ENCODE measurements at places on chromosomes 4 and X.

GRCh38 chr4:128635141-128635954 is 174.2 kb upstream of the JADE1 start:
- DNase-seq = no peak

GRCh38 chr4:102826890-102827673 is at the start of gene UBE2D3:
Gene UBE2D3 (minus strand): TSS chr4:102827551. CDS start chr4:102826508, 1,043 bp downstream.
- DNase-seq = peak; percentile 96

DNA sequence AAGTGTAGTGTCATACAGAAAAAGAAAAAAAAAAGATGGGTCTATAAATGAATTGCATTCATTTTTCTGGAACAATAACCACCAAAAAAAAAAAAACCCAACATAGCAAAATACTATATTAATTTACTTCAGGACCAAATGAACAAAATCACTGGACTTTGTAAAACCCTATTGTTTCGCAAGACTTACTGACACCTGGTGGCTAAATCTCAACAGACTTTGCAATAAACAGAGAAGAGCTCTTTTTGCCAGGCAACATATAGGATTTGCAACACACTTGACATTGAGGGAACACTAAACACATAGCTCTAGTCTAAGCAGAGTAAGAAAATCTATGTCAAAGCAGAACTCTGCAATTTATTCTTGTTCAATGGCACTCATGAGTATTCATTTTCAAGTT is 990.2 kb downstream of the STPG2 start:
- no peak for DNase-seq

DNA sequence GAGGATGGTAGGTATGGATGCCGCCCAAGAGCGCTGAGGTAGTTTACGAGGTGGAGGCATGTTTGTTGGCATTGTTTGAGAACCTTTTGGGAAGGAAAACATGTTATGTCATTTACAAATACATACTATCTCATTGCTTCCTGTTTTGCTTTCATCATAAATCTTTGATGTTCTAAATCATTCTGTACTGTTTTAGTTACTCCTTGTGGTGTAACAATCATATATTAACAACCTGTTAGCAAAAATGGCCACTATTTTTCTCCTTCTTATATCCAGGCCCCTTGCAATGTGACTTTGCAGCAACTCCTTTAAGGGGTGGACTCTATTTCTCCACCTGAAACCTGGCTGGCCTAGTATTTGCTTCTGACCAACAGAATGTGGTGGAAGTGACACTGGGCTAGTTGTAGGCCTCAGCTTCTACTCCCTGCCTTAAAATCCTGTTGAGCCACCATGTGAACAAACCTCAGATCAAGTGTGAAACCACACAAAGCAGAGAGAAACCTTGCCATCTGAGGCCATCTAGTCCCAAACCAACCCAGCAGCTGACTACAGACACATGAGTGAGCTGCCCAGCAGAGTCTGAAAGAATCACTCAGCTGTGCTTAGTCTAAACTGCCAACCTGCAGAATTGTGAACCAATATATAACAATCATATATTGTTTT is 15.8 kb upstream of the CXorf38 start:
- peak; percentile 2 for DNase-seq

- peak; percentile 37 for DNase-seq
These were observed 4.0 kb downstream of the NUDT10 start for GRCh38 chrX:51336584-51336983.

DNA sequence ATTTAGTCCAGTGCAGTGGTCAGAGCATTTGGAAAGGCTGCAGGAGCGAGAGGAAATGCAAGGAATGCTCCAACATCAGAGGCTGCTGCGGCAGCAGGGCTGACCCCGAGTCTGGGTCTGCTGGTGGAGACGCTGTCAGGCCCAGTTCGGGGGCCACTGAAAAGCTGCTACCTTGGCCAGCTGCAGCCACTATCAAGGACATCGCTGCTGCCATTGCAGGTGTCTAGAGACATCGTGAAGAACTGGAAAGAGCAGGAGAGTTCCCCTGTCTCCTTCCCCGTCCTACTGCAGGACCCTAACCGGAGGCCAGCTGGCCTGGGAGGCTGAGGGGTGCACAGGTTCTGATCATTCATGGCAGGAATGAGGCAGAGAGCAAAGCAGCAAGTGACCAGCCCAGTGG is 29.5 kb upstream of the GPR78 start:
- DNase-seq = no peak

DNA sequence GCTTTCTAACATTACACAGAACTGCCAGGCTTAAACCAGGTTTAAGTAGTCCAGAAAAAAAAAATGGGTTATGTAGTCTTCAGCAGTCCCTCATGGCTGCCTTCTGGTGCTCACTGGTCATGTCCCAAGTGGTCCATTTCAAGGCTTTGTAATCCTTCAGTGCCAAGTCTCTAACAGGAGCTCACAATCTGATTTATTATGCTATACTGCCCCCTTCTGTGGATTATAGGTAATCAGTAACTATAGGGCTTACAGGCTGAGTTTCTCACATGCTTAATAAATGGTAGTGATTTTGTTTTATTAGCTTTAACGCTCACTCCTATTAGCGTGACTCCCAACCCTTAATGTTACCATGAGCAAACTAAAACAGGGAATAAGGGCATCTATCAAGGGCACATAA is 92.5 kb upstream of the EDA2R start:
- DNase-seq = peak; percentile 16

- no peak for DNase-seq
These were observed 34.8 kb downstream of the ZNF185 start for GRCh38 chrX:152932598-152933175.

GRCh38 chr4:104967034-104967401 is 179.7 kb upstream of the TET2 start:
- DNase-seq = no peak

DNA sequence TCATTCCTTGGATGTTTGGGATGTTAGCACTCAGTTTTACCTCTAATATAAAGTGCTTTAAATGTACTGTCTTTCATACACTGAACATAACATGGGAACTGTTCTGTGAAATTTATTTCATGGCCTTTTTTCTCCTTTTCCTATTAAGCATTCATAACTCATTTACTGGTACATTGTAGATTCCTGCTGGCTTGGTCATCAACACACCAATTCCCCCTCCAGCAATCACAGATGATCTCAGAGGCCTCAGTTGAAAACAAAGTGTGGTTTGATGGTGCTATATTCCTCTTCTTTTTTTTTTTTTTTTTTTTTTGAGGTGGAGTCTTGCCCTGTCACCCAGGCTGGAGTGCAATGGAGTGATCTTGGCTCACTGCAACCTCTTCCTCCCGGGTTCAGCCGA is 61.9 kb upstream of the FAM47B start:
- no peak for DNase-seq

DNA sequence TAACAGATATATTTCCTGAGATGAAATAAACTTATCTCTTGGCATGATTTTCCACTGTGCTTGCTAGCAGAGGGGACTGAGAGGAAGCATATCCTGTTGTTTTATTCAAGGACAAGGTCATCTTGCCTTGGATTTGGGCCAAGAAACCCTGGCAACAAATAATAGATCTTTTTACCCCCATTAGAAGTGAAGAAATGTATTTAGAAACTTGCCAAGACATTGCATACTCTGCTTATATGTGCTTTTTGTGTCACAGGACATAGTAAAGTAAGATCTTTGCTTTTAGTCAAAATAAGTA is 170.2 kb downstream of the RAPGEF2 start:
- no peak for DNase-seq

DNA sequence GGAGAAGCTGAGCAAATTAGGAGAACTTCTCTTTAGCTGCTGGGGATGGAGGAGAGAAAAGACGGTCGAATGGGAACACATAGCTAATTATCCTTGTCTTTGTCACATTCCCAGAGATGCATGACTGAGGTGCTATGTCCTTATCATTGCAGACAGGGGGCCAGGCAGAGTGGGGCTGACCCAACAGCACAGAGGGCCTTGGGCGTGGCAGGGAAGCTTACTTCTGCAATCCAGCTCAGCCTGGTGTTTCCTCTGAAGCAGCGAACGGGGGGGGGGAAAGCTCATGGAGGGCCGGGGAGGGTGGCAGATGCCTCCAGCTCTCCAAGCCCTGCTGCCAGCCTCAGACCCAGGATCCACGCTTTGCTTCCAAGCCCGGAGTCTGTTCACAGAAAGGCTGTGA is 50.8 kb upstream of the HOPX start:
- no peak for DNase-seq

GRCh38 chr4:184094532-184095159 is 123.0 kb downstream of the ENPP6 start:
- DNase-seq = no peak

- DNase-seq = no peak
These were observed 62.2 kb upstream of the GPR78 start for GRCh38 chr4:8517946-8518345.

DNA sequence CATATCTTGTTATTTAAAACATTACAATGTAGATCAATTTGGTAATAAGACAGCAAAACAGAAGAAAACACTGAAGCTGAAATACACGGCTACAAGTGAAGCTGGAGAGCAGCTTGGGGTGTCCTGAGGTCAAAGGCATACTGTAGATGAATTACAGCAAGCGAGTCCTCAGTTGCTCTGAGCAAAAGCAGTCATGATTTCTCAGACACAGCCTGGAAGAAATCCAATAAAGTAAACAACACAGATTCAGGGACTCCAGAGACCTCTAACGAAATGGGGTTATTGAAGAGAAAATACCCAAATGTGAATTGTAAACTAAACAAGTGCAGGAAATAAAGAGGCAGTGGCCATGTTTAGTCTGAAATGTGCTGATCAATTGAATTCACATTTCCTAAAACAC is 324.4 kb downstream of the CAMK2D start:
- DNase-seq = no peak

DNA sequence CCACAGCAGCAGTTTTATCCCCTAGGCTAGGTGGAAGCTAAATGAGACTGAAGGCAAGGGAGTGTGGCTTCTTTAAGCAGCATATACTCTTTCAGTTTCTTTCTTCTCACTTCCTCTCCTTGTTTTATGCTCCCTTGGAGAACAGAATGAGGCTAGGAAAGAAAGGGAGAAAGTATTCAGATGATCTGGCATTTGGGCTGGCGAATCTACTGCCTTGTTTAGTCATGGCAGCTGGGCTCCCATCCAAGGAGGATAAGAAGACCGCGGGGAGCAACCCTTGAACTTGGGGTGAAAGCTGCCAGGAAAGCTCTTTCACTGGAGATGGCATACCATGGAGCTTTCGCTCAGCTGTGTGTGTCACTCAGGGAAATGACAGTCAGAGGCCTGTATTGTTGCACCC is 72.1 kb downstream of the ARHGEF38 start:
- DNase-seq = no peak

- DNase-seq = no peak
These were observed 22.7 kb upstream of the DRD5 start for GRCh38 chr4:9758641-9759317.

GRCh38 chrX:10893366-10893765 is 217.8 kb upstream of the HCCS start:
- no peak for DNase-seq

DNA sequence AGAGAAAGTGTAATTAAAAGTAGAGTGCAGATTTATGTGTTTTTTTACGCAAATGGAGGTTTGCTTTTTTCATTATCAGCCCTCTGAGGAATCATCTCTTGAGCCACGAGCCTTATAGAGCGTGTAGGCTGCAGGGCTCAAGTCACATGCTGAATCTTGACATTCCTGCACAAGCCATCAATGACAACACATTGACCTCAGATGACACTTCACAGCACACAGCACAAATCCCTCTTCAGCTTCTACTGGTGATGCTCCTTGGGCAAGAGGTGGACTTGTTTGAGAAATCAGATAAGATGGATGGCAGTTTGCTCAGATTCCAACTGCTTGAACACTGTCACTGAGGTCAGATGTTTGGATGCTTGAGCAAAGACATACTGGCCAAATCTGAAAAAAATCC is 250.6 kb downstream of the SNCA start:
- no peak for DNase-seq

DNA sequence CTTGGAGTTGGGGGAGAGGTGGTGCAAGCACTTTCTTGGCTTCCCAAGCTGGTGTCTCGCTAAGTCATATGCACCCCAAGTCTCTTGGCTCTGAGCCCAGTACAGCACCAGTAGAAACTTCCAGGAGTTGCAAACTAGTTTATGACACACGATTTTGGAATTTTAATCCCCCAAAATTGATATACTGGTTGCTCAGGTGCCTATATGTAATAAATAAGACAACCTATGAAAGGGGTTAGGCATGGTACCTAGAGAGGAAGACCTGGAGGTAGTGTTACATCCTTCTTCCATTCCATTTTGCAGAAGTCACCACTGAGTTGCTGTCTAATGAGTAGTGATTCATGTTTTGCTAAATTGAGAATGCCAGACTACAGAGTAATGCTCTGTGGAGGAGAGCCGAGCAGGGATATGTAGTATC is 4.3 kb upstream of the SLC4A4 start:
- DNase-seq = no peak

- no peak for DNase-seq
These were observed 751 bp upstream of the DOK7 start for GRCh38 chr4:3462321-3462789.

DNA sequence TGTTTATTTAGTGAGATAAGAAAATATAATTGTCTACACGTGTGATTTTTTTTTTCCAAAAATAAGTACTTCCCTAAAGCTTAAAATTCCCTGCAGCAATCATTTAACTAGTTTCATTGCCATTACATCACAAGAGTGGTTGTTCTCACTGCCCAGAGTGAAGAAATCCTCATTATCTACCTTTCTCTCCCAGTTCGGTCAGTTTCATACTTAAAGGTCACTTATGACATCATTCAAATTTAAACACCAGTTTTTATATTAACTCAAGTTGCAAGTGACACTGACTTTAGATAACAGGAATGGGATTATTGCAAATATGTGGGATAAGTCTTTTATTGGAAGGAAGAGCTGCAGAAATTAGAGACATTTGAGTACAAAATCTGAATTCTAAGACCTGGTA is 1699.8 kb upstream of the IGFBP7 start:
- DNase-seq = no peak

DNA sequence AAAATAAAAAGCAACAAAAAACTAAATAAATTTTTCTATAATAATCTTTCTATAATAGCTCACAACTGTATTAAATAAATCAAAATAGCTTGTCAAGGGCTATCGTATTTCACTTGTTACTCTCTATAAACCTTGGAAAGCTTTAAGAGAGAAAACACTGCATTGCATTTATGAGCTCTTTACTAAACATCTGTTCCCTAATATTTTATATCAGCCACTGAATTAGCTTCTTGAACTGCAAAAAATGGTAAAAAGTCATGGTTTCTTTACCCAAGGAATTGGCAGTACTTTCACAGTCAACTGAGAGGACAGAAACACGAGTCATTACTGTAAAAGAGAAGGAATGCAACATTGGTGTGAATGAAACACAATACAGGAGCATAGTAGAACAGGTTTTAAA is 671.2 kb downstream of the PCDH18 start:
- no peak for DNase-seq

DNA sequence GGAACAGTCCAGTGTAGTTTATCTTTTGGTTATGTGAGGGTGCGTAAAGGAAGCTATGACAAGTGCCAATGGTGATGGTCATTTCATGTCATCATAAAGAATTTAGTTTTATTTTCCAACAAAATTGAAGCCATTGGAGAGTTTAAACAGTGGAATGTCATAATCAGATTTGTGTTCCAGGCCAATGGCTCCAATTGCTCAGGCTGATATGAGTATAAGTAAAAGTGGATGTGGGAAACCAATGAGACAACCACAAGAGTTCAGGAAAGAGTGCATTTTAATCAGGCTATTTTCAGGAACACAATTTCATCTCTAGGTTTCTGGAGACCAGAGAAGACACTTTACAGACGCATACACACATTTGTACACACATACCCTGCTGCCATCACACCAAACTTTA is 20.7 kb downstream of the SPANXC start:
- no peak for DNase-seq

Data from CD4-positive, alpha-beta T cell treated with Interleukin-4 for 4 hours (primary cell).